ENCODE measurements at places on chromosomes 1 and 21. TPM values are rescaled to one million over a fixed set of nuclear protein-coding genes. Genes with fewer than 3 reads are reported as not detected.

Gene S100A1
- 2,765 TPM for polyA plus RNA-seq

Gene SPATA17
- 1.2 TPM for polyA plus RNA-seq

Gene F5
- polyA plus RNA-seq, result 40.3 TPM

Gene PRELP
- polyA plus RNA-seq, result 15.3 TPM

Gene MAP3K7CL
- polyA plus RNA-seq, result 2.6 TPM

Gene MCOLN2
- polyA plus RNA-seq, result 0.15 TPM

Gene ZNF593OS
- not detected for polyA plus RNA-seq

Gene NES
- polyA plus RNA-seq, result 116 TPM

Gene FCRL3
- polyA plus RNA-seq, result 0.01 TPM

Gene TRMT13
- polyA plus RNA-seq, result 12.7 TPM

Gene TMEM53
- 21.0 TPM for polyA plus RNA-seq

Gene COP1
- polyA plus RNA-seq, result 55.2 TPM

Gene TMOD4
- polyA plus RNA-seq, result 0.88 TPM

Gene LCE2A
- polyA plus RNA-seq, result not detected

Gene MED8
- 32.4 TPM for polyA plus RNA-seq

Gene GRIK3
- polyA plus RNA-seq, result 0.44 TPM

Gene PTAFR
- 1.6 TPM for polyA plus RNA-seq

Gene LORICRIN
- not detected for polyA plus RNA-seq

Gene CD1B
- polyA plus RNA-seq, result 0.04 TPM

Gene MPL
- 0.22 TPM for polyA plus RNA-seq

Gene SELL
- 1.2 TPM for polyA plus RNA-seq

Gene PTPN14
- polyA plus RNA-seq, result 5.0 TPM

Gene AMY2A
- not detected for polyA plus RNA-seq

Gene LCE3D
- polyA plus RNA-seq, result not detected

Gene RGS18
- polyA plus RNA-seq, result 0.46 TPM

Gene LCE5A
- not detected for polyA plus RNA-seq

Gene CYP4A22
- not detected for polyA plus RNA-seq

Gene NCMAP
- 0.29 TPM for polyA plus RNA-seq

Gene ASTN1
- polyA plus RNA-seq, result 0.14 TPM

Gene HSD3B1
- not detected for polyA plus RNA-seq

Gene RPS8
- polyA plus RNA-seq, result 1,942 TPM

Gene RNU1-4
- not detected for polyA plus RNA-seq

Gene PALMD
- 194 TPM for polyA plus RNA-seq

Gene KRTAP21-1
- not detected for polyA plus RNA-seq

Gene TTC39A
- 4.3 TPM for polyA plus RNA-seq

Gene C1orf226
- polyA plus RNA-seq, result 1.8 TPM

Gene PARS2
- 3.8 TPM for polyA plus RNA-seq

All from heart right ventricle (tissue), 16 donors.